ENCODE measurements at places on chromosomes 1 and 21.

- DNase-seq = no peak
Observed at GRCh38 chr1:201686714-201687455, 142.1 kb upstream of the IPO9 start.

DNA sequence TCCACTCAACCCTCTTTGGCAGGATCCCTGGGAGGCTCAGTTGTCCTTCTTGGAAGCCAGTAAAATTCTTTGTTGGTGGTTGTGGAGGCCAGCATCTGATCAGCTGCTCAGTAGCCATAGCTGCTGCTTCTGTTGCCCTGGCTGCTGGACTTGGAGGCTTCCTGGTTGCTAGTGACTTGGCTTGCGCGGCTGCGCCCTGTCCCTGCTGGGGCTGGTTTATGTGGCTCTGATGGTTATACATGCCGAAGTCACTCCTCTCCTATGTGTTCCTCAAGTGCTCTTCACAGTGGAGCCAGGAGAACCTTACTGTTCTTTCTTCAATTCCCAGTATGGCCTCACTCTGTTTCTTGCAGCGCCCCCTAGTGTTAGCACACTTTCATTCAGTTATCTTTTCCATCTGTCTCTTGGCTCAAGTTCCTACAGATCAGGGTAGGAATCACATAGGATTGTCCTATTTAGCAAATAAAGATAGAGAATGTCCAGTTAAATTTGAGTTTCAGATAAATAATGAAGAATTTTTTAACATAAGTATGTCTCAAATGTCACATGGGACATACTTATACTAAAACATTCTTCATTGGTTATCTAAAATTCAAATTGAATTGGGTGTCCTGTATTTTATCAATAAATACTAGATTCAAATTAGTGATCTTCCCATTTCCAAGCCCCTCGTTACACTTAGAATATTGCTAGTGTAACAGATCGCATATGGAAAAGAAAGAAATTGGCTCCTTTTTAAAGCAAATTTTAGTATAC lies 176.5 kb downstream of the TGFB2 start:
- DNase-seq = no peak

GRCh38 chr1:57440096-57440495 lies 16.2 kb upstream of the DAB1 start:
- no peak for DNase-seq

DNA sequence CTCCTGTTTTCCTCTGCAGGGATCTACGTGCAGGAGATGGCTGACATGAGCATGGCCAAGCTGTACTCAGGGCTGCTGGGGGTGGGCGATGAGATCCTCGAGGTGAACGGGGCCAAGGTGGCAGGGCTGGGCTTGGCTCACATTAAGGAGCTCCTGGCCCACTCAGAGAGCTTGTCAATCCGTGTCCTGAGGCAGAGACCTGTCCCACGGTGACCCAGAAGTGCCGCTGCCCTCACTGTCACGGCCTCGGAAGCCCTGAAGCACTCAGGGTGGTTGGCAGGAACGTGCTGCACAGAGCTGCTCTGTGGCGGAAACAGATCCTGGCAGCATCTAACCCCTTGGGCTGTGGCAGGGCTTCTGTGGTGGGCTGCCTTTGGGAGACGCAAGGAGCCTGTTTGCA lies 37.6 kb downstream of the KIAA1614 start:
- DNase-seq = no peak

DNA sequence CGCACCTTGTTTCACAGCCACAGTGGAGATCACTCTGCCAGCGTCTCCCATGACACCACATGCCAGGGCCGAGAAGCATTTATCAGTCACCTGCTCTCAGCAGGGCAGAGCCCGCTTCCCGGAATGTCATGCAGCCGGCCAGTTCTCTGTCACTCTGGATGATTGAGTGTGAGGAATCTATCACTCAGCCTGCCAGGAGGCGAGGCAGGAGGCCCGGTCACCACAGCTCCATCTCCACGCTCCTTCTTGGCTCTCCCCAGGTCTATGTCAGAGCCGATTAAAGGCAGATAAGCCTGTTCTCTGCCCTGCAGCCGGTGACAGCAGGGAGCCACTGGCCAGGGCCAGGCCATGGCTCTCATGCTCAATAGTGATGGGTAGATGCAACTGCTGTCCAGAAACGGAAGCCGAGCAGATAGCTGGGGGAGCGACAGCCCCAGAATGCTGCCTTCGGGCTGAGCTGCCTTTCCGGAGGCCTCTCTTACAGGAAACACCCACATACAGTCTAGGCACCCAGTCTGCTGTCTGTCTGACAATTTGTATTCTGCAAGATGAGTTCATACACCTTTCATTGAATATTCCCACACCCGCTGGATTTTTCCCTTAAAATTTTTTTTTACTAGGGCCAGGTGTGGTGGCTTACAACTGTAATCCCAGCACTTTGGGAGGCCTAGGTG lies 64.1 kb downstream of the ACTL8 start:
- DNase-seq = no peak

GRCh38 chr1:168720839-168721238 lies 8.2 kb downstream of the DPT start:
- DNase-seq = no peak

- DNase-seq = no peak
Observed at GRCh38 chr1:17260738-17261137, 11.8 kb downstream of the PADI3 start.

DNA sequence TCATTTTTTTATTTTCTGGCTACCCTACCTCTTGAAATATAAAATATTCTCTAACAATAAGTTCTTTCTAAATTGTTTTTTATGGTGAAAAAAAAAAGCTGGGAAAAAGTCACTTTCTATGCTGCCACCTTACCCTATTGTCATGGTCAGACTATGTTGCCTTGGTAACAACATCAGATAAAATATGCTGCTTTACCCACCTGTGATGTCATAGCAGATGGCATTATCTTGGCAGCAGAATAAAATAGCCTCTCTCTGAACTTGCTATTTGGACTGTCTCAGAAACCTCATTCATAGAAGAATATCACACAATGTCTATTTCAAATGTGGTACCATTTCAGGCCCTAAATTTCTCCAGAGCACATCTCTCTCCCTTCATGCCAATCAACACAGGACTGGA lies 69.6 kb upstream of the SGIP1 start:
- no peak for DNase-seq

- DNase-seq = no peak
Observed at GRCh38 chr21:29025328-29025713, 853 bp downstream of the USP16 start.

GRCh38 chr1:209619696-209620486 lies 32.3 kb downstream of the LAMB3 start:
- no peak for DNase-seq

GRCh38 chr1:201265756-201266155 lies 17.6 kb upstream of the PKP1 start:
- DNase-seq = no peak

- no peak for DNase-seq
Observed at GRCh38 chr1:10665226-10665625, 131.2 kb downstream of the CASZ1 start.

- DNase-seq = no peak
Observed at GRCh38 chr1:164228928-164229327, 330.1 kb upstream of the PBX1 start.

GRCh38 chr1:245475961-245476516 lies 321.3 kb downstream of the KIF26B start:
- DNase-seq = no peak

DNA sequence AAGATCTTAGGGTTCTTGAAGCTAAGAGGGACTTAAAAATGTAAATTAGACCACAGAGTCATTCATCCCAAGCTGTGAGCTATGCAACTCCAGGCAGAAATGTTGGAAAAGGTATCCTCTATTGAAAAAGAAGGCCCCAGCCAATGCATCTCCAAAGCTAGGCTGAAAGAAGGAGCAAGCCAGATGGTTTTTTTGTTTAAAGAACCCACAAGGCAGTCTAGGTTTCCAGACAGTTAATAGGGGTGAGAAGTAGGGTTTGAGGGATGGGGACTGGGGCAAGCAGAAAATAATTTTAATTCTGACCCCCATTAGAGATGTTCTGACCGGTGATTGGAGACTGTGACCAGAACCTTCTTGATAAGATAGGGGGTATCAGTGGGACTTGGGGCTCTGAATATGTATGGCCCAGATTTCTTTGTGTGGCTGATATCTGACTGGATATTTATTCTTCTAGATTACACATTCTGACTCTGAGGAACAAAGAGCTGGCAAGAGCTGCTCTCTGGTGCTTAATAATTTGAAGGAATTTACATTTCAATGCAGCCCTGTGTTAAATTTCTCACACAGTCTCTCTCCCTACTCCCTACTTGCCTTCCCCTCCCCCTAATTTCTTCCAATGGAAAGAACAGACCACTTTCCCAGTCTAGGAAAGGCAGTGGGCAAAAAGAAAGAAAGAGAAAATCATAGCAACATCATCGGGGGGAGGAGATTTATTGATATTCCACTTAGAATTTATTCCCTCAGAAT lies 104.9 kb downstream of the NUF2 start:
- DNase-seq = no peak

DNA sequence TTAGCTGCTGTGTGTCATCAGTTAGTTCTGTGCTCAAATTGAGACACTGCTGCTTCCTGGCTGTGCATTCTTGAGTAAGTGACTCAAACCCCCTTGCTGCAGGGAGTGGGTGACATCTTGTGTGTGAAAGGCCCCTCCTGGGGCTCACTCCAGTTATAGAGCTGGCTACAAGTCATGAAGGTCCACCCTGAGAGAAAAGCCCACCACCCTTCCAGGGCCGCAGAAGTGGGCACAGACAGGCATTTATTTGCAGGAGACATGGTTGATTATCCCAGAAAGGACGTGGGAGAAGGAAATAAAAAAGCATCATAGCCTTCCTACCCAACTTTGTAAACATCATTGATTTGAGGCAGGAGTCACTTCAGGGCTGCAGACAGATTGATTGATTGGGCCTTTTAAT lies 550.6 kb downstream of the MATN1 start:
- DNase-seq = no peak

DNA sequence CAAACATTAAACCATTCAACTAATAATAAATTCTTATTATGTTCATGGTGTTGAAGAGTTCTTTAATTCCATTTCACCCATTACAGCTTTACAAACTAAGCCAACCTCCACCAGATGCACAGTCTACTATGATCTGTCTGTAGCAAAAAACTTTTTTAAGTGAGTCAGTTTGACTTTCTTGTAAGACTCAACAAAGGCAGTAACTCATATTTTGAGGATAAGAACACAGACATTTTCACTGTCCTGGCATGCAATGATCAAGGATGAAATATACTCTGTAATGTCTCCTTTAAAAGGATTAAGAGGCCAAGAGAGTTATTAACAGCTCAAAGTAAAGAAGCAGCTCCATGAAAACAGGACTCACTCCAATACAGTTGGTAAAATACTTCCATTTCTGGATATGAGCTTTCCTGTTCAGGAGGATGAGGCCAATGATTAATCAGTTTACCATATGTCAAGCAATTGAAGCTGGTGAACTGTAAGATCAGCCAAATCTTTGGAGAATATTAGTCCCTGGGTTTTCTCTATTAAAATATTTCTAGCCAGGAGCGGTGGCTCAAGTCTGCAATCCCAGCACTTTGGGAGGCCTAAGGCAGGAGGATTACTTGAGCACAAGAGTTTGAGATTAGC lies 20.6 kb downstream of the XKR8 start:
- DNase-seq = no peak

GRCh38 chr1:4062041-4062440 lies 162.0 kb upstream of the C1orf174 start:
- DNase-seq = no peak

DNA sequence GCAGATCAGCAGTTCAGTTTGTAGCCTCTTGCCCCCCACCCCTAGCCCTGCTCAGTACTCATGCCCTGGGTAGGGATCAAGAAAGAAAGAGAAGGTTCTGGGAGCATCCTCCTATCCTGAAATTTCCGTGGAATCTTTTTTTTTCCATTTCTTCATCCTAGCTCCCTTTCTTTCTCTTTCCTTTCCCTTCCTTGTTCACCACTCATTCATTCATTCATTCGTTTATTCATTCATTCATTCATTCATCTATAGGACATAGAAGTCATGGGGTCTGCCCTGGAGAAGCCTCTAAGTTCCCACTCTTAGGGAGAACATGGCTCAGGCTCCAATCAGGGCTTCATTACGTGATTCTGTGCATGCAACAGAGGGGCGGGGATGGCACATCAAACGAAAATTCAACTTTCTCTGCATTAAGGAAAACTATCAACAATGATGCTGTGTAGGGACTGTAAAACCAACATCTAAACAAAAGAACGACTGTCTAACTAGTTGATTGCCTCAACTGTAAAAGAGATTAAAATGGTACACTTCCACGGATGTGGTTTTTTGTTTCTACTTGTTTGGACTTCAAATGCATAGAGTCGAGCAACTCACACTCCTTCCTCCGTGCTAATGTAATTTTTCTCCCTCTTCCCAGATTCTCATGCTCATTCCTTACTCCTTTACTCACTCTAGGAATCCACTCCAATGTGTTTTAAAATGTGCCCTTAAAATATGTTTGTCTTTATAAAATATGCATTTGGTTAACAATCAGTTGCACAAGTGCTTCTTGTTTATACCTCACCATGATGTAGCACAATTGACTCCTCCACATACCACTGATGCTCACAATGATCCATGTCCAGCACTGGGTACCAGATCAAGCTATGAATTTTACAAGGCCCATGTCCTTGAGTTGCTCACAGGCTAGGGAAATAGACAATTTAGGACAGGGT lies 101.2 kb upstream of the SLC2A1 start:
- no peak for DNase-seq

GRCh38 chr1:2210084-2210653 lies 15.6 kb upstream of the FAAP20 start:
- DNase-seq = no peak

- DNase-seq = no peak
Observed at GRCh38 chr1:66916320-66916719, 8.3 kb downstream of the DNAI4 start.

DNA sequence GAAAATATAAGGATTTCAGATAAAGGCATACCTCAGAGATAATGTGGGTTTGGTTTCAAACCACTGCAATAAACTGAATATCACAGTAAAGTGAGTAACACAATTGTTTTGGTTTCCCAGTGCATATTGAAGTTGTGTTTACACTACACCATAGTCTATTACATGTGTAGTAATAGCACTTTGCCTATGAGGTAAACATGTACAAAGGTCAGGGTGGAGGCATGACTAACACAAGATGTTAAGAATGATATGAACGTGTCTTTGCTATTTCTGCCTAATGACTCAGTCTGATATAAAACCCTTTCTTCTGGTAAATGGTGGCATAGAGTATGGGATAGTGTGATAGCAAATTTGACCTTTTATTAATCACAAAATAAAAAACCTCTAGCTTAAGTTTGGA lies 621.5 kb upstream of the ADGRL2 start:
- no peak for DNase-seq

DNA sequence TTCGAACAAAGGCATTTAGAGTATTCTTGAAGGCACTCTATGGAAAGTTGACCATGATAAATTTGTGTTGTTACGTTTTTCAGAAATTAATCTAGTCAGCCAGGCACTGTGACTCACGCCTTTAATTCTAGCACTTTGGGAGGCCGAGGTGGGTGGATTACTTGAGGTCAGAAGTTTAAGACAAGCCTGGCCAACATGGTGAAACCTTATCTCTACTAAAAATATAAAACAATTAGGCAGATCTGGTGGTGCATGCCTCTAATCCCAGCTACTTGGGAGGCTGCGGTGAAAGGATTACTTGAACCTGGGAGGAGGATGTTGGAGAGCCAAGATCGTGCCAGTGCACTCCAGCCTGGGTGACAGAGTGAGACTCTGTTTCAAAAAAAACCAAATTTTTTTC lies 130.6 kb upstream of the BRINP3 start:
- DNase-seq = no peak

All from esophagus squamous epithelium (tissue), 5 donors.